ENCODE measurements at places on chromosomes 7 and 10.

DNA sequence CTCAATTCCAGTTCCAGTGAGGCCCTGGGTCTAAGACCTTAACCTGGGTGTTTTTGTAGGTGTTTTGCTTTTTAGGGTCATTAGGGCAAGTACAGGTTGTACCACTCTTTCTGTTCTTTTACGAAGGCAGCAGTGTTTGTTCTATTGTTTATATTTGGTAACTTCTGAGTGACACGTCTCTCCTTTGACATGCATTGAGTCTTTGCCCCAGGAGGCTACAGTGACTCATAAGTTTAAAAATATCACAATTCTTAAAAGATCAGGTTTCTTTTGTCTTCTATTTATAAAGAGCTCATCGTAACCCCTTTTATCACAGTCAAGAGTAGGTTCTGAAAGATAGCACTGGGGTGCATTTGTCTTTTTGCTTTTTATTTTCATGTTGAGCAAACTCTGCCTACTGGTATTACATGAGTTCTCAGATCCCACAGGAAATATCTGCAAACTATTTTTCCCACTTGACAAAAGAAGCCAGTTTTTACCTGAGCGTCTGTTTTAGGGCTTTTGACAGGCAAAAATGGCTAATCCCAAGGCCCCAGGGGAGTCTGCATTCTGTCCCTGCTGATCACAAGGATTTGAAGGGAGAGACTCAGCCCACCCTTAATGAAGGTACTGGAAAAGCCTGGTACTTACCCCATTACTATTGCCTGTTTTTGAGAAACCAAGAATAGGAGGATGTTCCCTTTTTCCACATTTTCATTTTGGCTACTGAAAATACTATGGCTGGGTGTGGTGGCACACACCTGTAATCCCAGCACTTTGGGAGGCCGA, 7.9 kb downstream of the NUDT13 start:
- DNase-seq = no peak

- peak; percentile 31 for DNase-seq
These were observed 1.2 kb upstream of the ATP6V0E2 start for GRCh38 chr7:149872419-149873073.

DNA sequence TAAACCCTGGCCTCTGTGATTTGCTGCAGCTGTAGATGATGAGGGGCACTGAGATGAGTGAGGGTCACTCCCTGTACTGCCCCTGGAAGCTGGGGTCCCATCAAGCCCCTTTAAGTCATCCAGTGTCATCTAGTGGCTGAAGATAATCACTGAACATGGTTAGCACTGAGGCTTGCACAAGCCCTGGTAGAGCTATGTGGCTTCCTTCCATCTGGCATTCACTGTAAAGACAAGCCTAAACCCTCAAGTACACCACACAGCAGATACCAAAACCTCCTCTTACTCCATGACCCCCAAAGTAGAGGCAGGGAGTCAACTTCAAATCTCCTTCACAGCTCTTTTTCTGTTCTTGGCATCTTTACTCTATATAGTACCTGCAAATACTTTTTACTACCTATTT, 72.7 kb upstream of the MRLN start:
- no peak for DNase-seq

DNA sequence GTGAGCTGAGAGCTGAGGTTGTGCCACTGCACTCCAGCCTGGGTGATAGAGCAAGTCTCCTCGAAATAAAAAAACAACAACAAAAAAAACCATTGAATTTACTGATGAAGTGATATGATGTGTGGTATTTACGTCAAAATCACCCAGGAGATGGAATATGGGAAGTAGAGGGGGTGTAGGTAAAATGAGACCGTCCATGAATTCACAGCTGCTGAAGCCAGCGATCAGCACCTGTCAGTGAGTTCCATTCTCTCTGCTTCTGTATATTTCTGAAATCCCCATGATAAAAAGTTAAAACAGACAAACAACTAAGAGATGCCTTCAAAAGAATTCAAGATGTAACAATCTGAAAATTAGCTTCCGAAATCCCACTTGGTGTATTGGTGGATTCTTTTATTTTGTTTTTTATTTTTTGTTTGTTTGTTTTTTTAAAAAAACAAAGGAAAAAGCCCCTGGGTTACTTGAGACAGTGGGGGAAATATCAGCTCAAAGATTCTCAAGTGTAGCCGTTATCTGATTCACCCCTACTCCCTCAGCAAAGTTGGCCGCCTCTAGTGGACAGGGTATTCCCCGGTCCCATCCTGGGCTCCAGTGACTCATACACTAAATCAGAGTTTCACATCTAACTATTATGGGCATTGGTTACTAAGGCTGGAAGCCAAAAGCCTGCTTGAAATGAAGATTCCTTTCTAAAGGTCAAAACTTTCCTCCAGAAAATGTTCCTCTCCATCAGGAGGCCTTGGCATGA, 76.4 kb downstream of the MAP3K8 start:
- no peak for DNase-seq

- no peak for DNase-seq
These were observed 58.9 kb downstream of the TMEM270 start for GRCh38 chr7:73919694-73920375.

- DNase-seq = no peak
These were observed 23.3 kb downstream of the TMEM106B start for GRCh38 chr7:12234334-12234865.

DNA sequence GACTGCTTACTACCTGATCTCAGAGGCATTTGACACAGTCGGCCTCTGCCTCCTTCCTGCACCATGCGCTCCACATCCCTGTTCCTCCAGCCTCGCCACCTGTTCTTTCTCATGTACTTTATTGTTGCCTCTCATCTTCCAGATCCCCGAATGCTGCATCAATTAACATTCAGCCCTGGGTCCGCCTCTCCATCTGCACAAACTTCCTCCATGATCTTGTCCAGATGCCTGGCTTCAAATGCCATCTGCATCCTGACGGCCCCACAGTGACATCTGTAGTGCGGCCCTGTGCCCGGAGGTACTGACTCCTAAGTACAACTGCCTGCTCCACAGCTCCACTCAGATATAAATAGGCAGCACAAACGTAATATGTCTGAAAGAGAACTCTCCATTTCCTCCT, 51.2 kb upstream of the STK17A start:
- no peak for DNase-seq

- DNase-seq = no peak
These were observed 6.0 kb downstream of the PARD3 start for GRCh38 chr10:34808801-34809745.

DNA sequence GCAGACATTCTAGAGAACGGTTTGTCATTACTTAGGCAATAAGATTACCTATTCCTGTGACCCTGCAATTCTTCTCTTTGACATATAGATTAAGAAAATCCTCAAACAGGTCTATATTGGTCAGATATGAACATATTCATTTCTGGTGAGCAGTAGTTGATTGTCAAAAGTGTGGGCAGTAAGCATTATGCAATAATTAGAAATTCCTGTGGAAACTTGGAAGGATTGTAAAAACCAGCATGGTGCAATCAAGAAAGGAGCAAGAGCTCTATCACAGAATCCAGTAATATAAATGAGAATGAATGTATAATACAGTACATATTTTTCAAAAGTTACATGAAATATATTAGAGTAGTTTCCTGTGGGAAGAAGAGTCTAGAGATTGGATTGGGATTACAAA, 406.5 kb downstream of the SUGCT start:
- no peak for DNase-seq

DNA sequence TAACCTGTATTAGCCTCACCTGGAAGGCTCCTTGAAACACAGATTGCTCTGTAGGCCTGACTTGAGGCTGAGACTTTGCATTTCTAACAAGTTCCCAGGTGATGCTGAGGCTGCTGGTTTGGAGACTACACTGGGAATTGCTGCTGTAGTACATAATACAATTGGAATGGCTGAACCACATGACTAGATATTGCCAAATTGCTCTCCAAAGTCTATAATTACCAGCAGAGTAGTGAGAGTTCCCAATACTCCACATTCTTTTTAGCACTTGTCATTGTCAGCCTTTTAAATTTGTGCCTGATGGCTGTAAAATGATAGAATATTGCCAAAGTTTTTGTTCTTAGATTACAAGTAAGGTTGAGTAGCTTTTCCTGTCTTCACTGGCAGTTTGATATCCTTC, 39.9 kb downstream of the PLEKHA8 start:
- DNase-seq = no peak

- no peak for DNase-seq
These were observed 649.1 kb downstream of the TNS3 start for GRCh38 chr7:46932676-46933424.

GRCh38 chr7:135706038-135706742, 21.8 kb downstream of the SLC13A4 start:
- no peak for DNase-seq

- DNase-seq = no peak
These were observed 37.2 kb upstream of the CUL1 start for GRCh38 chr7:148661471-148661870.

GRCh38 chr10:93790439-93790838, 32.7 kb downstream of the LGI1 start:
- DNase-seq = no peak

DNA sequence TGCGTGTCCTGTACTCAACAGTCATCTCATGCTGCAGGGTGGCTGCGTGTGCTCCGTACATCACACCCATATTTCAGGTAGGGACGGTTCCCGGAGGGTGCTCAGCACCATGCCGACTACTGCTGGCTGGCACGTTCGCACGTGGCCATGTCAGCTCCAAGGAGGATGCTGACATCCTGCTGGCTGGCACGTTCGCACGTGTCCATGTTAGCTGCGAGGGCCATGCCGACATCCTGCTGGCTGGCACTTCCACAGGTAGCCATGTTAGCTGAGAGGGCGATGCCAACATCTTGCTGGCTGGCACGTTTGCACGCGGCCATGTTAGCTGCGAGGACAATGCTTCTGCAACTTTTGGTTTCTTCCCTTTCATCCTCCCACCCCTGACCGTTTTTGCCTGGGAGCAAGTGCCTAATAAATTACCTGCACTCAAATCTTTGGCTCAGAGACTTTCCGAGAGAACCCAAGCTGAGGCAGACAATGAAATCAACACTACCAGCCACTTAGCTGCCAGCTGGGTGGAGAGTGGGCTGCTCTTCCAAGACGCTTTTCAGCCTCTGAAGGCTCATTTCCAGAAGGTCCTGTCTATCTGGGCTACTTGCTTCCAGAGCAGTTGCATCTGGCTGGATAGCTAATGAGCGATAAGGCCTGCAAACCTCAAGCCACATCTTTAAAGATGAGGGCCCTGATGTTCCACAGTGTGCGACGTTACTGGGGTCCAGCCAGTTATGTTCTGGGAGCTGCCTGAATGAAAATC, 104.6 kb downstream of the WDR37 start:
- DNase-seq = no peak

GRCh38 chr7:584122-584465, 64.4 kb upstream of the PDGFA start:
- DNase-seq = peak; percentile 97
